ENCODE measurements at places on chromosomes 1 and 21.

- no peak for DNase-seq
Measured at GRCh38 chr1:29230204-29230552, 556 bp downstream of the MECR start.

- DNase-seq = peak; percentile 64
Measured at GRCh38 chr1:3022511-3022973, 1.3 kb downstream of the ACTRT2 start.

DNA sequence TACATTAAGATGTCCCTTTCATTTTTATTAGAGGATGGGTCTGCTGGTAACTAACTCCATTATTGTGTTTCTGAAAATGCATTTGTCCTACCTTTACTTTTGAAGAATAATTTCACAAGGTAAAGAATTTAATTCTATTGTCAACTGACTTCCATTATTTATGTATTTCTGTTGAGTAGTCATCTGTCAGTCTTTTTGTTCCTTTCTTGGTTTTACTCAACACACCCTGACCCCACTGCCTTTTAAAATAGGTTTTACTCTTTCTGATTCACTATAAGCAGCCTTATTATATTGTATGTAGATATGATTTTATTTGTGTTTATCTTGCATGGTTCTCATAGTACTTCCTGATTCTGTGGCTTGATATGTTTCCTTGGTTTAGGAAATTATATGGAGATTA is 237.5 kb downstream of the TGFB2 start:
- DNase-seq = no peak

DNA sequence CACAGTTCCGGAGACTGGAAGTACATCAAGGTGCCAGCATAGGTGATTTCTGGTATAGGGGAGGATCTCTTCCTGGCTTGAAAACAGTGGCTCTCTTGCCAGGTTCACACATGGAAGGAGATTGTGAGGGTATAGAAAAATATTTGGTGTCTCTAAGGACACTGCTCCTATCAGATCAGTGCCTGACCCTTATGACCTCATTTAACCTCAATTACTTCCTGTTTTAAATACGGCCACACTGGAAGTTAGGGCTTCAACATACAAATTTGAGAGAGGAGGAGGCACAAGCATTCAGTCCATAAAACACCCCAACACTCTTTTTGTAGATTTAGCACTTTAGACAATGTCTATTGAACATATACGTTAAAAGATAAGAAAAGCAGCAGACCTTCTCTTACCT is 37.0 kb downstream of the COL6A1 start:
- DNase-seq = no peak

GRCh38 chr1:234879147-234880080 is 249.2 kb downstream of the TOMM20 start:
- no peak for DNase-seq

DNA sequence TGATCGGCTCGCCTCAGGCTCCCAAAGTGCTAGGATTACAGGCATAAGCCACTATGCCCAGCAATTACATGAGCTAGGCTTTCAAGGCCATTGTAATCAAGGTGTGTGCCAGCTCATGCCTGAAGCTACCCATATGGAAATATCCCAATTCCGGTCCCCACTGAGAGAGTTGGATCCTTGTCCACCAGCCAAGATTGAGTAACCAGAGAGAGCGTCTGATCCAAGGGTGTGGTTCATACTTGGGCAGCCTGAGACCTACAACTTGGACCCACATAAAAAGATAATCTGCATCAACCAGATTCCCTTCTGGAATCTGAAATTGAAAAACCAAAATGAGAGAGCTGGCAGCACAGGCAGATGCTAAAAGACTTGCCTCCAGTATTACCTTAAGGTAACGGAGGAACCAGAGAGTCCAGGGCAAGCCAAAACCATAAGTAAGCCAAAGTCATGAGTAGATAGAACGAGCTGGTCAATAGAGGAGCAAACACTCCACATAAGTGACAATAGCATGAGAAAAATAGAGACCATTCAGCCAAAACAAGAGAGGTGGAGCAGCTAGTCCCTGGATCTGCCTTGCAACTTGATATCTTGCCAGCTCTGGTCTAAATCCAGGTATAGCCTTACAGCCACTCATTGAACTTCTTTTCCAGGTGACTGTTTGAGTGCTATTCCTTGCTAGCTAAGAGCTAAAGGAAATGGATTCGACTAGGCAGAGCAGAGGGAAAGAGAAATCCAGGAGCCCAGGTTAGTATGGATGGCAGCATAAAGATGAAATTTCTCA is 63.8 kb upstream of the ATP1A1 start:
- DNase-seq = no peak
